Muscle of back (tissue), 13 donors: ENCODE measurements at places on chromosomes 2 and 18. TPM values are rescaled to one million over a fixed set of nuclear protein-coding genes. Genes with fewer than 3 reads are reported as not detected.

Gene TFCP2L1
- 0.17 TPM for polyA plus RNA-seq

Gene LINC00305
- polyA plus RNA-seq = not detected

Gene PELI1
- polyA plus RNA-seq = 19.6 TPM

Gene ACADL
- 5.8 TPM for polyA plus RNA-seq

Gene SERPINB4
- polyA plus RNA-seq = not detected

Gene PPP3R1
- polyA plus RNA-seq = 49.6 TPM

Gene ANKRD30B
- not detected for polyA plus RNA-seq

Gene DSG1
- polyA plus RNA-seq = 0.16 TPM

Gene DYNAP
- polyA plus RNA-seq = not detected

Gene RAB27B
- 1.5 TPM for polyA plus RNA-seq

Gene POTEJ
- polyA plus RNA-seq = not detected

Gene SCYGR6
- polyA plus RNA-seq = not detected

Gene IL18RAP
- polyA plus RNA-seq = 0.56 TPM

Gene ANKRD30BL
- not detected for polyA plus RNA-seq

Gene PLEK
- 7.8 TPM for polyA plus RNA-seq

Gene SKOR2
- not detected for polyA plus RNA-seq

Gene PLB1
- 2.1 TPM for polyA plus RNA-seq

Gene CRYGD
- not detected for polyA plus RNA-seq

Gene ESPNL
- 0.91 TPM for polyA plus RNA-seq

Gene LDLRAD4
- 13.1 TPM for polyA plus RNA-seq
